ENCODE measurements at places on chromosomes 12 and 14.

GRCh38 chr12:25308756-25309155 is 58.0 kb upstream of the KRAS start:
- no peak for DNase-seq

GRCh38 chr12:58347188-58347587 is 405.8 kb downstream of the ATP23 start:
- DNase-seq = no peak

DNA sequence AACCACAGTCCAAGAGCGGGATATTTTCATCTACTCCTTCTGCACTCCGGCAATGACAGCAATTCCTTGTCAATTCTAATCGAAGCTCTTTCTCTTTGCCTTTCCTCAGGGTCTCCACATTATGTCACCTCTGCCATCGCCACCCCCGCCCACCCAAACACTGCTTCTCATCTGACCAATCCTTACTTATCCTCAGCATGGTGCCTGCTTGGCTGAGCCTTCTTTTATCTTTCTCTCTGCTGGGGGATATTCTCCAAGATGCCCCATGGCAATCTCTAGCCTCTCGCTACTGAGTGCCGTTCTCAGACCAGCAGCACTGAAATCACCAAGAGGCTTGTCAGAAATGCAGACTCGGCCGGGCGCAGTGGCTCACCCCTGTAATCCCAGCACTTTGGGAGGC is 100.6 kb downstream of the PTPRB start:
- no peak for DNase-seq

DNA sequence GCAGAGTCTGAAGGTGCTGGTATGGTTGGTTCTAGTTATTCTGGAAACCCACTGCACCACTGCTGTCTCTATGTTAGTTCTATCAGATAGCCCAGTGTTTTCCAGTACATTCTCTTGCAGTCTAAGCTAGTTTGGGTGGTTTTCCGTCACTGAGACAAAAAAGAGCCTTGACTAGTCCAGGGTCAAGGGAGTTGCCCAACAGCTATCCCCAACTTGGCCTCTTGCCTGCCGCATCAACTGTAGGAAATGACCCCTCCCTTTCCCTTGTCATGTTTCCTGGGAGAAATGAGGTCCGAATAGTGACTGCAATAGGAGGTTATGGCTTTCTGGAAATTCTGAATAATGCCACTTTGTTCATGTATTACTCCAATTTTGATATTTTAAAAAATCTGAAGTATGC is 160.4 kb downstream of the EFCAB11 start:
- DNase-seq = no peak

DNA sequence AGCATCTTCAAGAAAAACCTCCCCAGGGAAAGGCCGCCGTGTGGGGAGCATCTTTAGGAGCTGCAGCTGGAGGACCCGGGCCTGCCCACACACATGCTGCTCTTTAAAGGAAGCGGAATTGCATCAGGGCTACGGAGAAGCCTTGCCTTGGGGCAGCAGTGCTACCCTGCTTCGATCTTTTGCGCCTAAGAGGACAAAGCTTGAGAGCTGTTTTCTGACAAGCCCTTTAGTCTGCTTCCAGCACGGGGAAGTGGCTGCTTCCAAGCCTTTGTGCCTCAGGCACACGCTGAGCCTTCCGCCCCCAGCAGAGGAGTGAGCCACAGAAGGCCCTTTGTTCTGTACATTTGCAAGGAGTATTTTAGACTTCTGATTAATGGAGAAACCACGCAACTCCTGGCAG is 31.5 kb downstream of the COA8 start:
- peak; percentile 92 for DNase-seq

DNA sequence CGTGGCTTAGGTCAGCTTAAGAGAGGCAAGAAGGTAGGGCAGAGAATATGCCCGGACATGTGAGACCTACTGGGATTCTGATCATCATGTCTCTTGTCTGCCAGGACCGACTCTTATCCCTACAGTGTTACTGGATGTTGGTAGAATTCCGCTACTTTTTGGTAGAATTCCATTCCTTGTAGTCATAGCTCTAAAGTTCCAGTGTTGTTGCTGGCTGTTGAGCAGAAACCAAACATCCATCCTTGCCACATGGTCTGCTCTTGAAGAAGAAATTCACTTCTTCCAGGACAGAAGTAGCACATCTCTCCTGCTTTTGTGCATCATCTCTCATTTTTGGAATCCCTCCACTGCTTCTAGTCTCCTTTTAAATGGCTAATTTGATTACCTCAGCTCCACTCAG is 453.7 kb downstream of the RPL10L start:
- DNase-seq = no peak

DNA sequence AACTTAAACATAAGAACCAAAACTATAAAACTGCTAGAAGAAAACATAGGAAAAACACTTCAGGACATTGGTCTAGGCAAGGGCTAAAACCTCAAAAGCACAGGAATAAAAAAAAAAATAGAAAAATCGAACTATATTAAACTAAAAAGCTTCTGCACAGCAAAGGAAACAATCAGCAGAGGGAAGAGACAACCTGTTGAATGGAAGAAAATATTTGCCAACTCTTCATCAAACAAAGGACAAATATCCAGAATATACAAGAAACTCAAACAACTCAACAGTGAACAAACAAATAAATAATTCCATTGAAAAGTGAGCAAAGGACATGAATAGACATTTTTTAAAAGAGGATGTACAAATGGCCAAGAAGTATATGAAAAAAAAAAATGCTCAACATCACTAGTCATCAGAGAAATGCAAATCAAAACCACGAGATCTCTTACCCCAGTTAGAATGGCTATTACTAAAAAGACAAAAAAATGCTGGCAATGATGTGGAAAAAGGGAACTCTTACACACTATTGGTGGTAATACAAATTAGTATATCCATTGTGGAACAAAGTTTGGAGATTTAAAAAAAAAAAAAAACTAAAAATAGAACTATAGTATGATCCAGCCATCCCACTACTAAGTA is 152.0 kb downstream of the NDUFA12 start:
- no peak for DNase-seq

GRCh38 chr14:64806202-64806861 is 73.4 kb downstream of the SPTB start:
- DNase-seq = no peak

GRCh38 chr12:112537710-112538396 is 119.1 kb downstream of the PTPN11 start:
- DNase-seq = no peak

DNA sequence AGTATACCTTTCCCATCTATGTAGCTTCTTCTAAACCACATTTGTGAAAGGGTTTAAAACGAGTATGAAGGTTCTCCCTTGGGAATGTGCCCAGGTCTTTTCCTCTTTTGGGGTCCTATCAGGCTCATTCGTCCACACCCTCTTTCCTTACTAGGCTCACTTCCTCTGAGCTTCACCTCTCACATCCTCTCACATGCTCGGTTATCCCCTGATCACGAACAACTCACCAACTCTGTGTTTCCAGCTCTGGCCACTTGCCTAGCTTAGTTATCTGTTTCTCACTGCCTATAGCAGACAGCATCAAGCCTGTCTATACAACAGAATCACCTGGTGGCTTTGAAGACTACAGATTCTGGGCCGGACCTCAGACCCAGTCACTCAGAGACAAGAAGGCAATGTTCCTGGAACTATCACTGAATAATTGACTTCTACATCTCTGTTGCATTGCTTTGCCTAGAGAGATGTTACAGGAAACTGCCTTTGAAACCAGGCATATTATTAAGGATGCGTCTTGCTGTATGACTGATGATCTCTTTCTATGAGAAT is 158.2 kb downstream of the FOXN3 start:
- no peak for DNase-seq

DNA sequence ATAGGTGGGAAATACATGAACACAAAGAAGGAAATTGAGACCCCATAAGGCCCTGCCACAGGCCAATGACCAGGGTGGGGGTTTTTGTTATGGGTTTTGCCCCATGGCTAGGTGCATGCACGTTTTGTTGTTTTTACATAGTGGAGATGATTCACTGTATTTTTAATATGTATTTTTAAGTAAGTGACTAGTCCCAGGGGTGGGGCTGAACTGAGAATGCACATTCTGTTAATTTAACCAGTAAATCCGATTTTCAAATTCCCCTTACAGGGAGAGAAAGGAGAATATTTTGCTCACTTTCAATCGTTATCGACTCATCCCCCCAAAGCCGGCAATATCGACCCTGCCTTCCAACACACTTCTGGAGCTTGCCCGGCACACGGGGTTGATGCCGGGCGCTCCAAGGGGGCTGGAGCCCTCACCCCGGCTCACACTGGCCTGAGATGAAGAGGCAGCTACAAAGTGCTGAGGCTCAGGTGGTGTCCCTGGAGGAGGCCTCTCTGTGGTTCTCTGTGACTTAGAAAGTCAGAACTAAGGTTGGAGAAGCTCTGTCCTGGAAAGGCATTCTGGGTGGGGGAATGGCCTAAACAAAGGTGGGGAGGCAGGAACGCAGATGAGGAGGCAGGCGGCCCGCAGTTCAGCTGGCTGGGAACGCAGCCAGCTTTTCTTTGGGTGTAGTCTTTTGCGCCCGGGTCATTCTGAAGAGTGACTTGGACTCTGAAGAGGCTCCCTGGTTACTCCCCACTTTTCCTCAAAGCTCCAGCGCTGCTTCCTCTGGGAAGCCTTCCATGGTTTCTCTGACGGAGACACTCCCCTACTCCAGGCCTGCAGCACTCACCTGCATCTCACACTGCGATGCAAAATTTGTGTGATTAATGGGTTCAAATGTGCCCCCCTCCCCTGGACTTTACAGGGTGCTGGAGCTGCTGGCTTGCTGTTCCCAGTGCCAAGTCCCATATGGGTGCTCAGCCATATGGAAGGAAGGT is 50.7 kb upstream of the DLK1 start:
- peak; percentile 35 for DNase-seq

DNA sequence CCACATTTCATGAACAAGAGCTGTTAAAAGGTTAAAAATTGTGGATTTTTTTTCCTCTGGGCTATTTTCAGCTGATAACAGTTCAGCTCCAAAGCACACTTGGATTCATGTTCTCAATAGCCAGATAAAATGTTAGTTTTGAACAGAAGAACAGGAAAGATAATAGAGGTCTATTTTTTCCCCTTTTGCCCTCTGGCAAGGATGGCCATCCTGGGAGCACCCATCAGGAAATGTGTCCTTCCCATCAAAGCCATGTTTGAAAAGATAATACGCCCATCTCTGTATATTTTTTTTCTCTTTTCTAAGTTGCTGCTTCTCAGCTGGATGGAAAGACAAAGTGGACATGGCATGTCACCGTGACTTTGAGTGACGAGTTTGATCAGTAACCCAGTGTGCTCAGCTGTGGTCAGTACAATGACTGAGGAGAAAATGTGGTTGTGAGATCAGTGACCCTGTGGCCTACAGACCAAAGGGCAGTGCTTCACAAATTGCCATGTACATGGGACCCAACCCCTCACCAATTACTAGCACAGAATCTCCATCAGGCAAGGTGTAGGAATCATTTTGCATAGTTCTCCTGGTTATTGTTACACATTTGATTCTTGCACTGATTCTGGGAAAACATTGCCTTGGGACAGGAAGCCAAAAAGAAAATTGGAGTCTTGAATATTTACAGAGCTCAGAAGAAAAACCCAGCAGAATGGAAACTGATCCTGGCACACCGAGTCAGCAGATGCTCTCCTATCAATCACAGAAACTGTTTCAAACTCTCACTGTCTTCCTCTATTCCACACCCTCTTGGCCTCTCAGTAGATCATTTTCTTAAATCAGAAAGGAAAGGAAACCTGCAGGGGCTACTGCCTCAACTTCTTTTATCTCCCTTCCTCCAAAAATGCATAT is 64.3 kb downstream of the ANO6 start:
- DNase-seq = no peak

DNA sequence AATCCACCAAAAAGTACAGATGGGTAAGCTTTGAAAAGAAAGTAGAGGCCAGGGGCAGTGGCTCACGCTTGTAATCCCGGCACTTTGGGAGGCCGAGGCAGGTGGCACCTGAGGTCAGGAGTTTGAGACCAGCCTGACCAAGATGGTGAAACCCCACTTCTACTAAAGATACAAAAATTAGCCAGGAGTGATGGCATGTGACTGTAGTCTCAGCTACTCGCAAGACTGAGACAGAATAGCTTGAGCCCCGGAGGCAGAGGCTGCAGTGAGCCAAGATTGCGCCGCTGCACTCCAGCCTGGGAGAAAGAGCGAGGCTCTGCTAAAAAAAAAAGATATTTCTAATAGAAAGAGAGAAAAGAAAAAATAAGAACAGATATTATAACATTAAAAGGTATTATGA is 134.2 kb upstream of the SLCO1C1 start:
- DNase-seq = no peak

GRCh38 chr14:39264558-39264957 is 30.8 kb downstream of the MIA2 start:
- DNase-seq = no peak

DNA sequence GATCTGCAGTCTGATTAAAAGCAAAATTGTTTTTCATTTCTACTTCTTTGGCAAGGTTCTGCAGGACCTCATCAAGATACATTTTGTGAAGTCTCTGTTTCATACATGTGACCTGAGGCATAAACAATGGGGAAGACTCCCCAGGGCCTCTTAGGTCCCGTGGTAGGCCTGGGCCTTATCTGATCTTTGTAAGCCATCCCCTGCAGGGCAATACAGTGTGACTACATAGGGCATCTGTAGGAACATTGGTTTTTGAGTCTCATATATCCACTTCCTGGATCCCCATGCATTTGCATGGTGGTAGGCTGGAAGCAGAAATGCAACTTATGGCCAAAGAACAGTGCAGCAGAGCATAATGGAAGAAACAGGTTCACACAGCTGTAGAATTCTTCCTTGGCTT is 6.0 kb downstream of the FAR2 start:
- DNase-seq = no peak

- DNase-seq = peak; percentile 69
These were observed 22.4 kb downstream of the CALM1 start for GRCh38 chr14:90419200-90419599.

- DNase-seq = no peak
These were observed 58.0 kb upstream of the PSMA6 start for GRCh38 chr14:35234012-35234805.

GRCh38 chr12:91610561-91610960 is 427.9 kb upstream of the DCN start:
- DNase-seq = no peak

GRCh38 chr14:72907886-72908285 is 14.0 kb upstream of the DPF3 start:
- DNase-seq = no peak

DNA sequence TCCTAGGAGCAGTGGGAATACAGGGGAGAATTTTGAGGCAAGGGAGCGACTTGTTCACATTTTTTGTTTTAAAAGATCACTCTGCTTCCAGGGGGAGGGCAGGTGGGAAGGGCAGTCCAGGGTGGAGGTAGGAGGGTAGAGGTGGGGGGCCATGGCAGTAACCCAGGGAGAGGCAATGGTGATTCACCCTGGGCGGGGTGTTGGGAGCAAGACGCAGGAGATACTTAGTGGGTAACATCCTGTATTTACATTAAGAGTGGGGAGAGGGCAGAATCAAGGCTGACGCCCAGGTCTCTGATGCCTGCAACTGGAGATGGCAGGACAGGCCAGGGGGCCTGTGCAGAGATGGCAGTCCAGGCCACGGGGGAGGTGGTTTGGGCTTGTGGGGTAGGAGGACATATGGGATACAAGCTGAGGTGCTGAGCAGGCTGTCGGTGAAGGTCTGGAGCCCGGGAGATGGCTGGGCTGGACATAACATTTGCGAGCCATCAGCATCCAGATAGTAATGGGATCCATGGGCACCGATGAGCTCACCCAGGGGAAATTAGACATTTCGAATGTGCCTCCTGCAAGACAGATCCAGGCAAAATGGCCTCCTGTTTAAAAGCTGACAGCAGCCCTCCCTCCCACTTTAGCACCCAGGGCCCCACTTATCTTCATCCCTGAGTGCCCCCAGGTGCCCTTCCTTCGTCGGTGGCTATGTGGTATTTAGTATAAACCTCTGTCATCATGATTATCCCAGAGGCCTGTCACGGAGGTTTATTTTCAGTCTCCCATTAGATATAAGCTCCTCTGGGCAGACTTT is 9.3 kb downstream of the EML1 start:
- DNase-seq = no peak

- DNase-seq = no peak
These were observed 74.9 kb downstream of the TBK1 start for GRCh38 chr12:64526859-64527258.
